HEK293T (cell line): ENCODE measurements at places on chromosomes 2 and 18.

DNA sequence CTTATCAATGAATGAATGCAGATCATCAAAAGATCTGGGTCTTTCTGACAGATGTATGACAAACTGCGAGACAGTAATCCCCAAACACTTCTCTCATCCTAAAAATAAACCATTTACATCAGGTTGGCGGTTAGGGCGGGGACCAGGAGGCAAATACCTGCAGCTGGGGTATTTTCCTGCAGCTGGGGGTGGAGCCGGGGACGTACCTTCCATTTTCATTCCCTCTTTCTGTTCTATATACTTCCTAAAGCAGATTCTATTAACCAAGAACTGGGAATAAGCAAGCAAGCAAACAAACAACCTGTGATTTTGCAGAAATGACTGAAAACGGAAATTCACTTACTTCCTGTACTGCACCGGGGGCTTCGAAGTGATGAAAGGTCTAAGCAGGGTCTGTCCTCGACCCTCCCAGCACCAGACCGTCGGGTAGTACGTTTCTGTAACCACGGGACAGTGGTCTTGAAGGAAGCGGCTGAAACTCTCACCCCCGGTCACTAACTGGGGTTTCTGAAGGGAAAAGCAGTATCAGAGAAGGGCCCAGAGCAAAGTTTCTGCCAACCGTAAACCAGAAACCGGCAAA lies 1.2 kb downstream of the ABHD3 start:
- peak; percentile 40 for DNase-seq

DNA sequence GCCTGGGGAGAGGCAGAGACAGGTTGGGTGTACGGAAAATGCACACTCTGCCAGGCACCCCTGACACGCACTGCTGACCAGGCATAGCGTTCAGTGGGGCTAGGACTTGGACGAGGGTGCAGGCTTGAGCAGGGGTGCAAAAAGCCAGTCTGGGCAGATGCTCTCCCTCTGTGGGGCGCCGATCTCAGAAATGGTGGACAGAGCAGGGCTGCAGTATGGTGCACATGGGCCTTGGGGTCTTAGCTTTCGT lies 1.0 kb upstream of the ARHGEF4 start:
- no peak for DNase-seq

- no peak for DNase-seq
Measured at GRCh38 chr2:19728125-19728524, 173.7 kb downstream of the TTC32 start.

DNA sequence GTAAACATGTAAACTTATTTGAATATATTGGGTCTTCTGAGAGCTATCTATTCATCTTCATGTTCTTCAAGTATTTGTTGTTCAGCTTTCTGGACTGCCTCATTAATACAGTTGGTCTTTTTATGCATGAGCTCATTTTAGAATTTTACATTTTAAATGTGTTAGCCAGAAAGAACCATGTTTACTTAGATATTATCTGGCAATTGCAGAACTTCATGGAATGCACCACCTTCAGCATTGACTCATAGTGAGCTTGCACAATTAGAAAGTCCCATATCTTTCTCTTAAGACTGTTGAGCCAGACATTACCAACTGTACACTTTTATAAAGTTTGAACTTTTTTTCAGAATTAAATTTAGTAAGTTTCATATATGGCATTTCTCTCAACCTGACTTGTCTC lies 536.7 kb downstream of the RIT2 start:
- no peak for DNase-seq

GRCh38 chr2:125526093-125526492 lies 1129.9 kb upstream of the GYPC start:
- no peak for DNase-seq

- DNase-seq = no peak
Measured at GRCh38 chr18:10050956-10051355, 137.1 kb downstream of the VAPA start.

DNA sequence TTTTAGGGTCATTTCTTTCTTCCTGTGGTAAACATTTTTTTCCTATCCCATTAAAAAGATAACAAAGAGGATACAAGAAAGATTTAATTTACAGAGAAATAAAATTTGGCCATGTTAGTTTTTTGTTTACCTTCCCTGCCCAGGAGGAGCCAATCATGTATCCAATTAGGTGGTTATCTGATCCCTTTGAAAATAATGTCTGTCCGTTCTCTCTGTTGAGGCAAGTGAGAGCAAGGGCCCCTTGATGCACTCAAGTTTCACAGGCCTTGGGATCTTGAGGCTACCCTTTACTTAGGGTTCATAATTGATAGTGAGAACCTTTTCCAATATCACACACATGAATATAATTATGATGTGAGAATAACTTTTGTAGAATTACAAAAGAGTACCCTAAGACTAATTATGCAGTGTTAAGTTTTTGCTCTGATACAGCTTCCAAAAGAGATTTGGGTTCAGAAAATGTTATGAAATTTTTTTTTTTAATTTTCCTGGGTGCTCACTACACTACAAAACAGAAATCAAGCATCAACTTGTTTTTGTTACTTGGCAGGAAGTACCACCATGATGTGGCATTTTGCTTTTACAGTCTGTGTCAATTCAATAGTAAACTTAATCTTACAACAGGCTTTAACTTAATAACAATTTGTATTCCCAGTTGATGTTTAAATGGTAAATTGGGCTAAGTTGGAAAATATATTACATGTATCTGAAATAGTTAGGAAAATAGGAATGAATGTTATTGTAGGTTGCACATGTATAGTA lies 42.0 kb downstream of the AFTPH start:
- DNase-seq = no peak
